ENCODE measurements at places on chromosomes 11 and 22. TPM values are rescaled to one million over a fixed set of nuclear protein-coding genes. Genes with fewer than 3 reads are reported as not detected.

DNA sequence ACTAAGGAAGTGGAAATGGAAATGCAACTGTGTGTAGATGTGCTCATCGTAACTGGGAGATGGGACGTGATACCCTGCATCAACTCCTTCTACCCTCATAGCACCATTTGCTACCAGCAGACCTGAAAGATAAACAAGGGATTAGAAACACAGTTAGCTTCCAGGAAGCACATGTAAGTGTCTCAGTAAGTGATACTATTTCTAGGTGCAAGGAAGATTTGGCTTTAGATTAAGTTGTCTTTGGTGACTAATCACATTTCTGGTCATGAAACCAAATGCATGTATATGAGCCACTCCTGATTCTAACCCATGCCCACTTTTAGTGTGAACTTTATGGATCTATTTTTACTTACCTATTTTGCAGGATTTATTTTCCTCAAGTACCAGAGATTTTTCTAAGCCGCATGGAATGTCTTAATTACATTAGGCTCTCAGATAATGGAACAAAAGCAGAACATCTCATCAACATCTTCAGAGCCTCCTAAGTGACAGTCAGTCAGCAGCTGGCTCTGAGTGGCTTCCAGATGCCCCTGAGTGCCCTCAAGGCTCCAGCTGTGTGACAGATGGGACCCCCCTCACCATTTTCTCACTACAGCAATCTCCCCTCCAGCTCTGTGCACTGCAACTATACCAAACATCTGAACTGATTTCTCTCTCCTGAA is 21.2 kb downstream of the SLC5A12 start:
- DNase-seq: no peak

MMP7 gene
- total RNA-seq: not detected

DNA sequence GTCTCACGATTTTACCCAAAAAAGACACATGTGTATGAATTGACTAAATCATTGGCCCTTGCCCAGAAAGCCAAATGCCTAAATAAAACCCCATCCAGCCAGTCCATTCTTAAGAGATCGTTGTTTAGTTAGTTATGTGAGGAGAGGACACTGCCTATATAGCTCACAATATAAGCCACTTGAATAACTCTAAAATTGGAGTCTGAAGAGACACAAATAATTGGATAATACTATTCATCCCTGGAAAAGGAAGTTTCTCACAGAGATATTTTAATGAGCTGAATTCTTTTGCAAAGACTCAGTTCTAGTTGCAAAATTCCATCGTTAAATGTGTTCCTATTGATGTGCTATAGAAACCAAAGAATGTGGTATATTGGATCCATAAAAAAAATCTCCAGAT is 176.7 kb downstream of the SOX6 start:
- DNase-seq: no peak

DNA sequence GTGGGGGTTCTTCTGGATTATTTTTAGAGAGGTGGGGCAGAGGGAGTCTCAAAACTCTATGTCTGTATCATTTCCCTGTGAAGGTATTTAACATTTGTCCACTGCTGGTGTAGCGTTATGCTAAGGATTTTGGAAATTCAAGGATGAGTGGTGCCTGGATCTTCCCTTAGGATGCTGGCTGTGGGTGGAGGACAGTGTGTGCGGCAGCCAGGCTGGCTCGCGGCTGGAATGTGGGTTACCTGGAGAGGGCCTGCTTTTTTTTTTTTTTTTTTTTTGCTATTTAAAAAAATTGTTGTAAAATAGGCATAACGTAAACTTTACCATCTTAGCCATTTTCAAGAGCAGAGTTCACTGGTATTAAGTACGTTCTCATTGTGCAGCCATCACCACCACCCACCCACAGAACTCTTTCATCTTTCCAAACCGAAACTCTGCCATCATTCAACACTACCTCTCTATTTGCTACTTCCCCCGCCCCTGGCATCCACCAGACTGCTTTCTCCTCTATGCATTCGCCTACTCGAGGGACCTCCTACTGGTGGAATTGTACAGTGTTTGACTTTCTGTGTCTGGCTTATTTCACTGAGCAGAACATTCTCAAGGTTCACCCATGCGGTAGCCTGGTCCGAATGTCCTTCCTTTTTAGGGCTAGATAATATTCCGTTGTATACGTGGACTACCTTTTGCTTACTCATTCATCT is 67.1 kb downstream of the PARVB start:
- DNase-seq: peak; percentile 26

DNA sequence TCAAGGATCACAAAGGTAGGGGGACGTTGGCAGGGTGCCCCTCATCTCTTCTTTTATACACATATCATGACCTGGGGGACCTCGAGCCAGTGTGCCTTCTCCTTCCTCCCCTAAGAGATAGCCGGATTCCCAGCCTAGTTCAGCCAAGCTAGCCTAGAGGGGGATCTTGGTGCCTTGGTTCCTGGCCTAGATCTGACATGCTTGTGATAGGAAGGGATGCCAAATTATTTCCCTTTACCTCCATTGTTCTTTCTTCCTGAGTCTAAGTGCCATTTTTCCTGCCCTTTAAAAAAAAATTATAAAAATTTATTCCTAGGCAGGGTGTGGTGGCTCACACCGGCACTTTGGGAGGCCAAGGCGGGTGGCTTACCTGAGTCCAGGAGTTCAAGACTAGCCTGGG is 7.0 kb upstream of the HINFP start:
- no peak for DNase-seq

SDHD gene
- total RNA-seq: 115 TPM

DNA sequence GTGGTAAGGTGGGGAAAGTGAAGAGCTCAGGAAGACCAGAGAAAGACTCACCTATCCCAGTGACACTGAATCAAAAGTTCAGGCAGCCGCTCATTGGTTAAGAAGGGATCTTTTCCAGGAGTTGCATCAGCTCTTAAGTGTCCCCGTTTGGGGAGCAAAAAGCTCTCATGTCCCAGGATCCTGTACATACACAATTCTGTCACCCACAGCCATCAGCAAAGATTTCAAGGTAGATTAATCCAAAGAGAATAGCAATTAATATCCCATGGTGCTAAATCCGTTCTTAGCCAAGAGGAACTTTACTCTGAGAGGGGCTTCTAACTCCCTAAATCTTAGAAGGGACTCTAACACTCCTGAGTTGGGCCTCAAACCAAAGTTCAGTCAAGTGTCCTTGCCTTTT is 19.3 kb downstream of the FOLR3 start:
- DNase-seq: no peak

PRRG4 gene
- total RNA-seq: 0.15 TPM

GRCh38 chr11:69022260-69022659 is 9.2 kb upstream of the MRGPRF start:
- no peak for DNase-seq

DNA sequence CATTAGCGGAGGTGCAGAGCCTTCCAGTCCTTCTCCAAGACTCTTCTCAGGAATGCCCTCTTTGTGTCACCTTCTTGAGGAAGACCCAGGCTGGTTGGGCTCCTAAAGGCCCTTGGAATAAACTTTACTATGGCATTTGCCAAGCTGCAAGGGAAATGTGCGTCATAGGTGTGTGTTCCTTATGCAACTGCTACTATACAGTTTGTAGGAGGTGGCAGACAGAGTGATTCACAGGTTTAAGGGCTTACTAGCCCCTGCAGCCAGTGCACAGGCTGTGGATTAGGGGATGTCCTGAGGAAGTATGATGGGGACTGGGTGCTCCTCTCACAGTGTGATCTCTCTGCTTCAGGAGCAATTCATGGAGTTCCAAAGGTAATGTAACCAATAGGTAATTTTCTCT is 74.6 kb downstream of the TENM4 start:
- no peak for DNase-seq

GRCh38 chr11:2904153-2905052 is 18.8 kb upstream of the CDKN1C start:
- no peak for DNase-seq

DNA sequence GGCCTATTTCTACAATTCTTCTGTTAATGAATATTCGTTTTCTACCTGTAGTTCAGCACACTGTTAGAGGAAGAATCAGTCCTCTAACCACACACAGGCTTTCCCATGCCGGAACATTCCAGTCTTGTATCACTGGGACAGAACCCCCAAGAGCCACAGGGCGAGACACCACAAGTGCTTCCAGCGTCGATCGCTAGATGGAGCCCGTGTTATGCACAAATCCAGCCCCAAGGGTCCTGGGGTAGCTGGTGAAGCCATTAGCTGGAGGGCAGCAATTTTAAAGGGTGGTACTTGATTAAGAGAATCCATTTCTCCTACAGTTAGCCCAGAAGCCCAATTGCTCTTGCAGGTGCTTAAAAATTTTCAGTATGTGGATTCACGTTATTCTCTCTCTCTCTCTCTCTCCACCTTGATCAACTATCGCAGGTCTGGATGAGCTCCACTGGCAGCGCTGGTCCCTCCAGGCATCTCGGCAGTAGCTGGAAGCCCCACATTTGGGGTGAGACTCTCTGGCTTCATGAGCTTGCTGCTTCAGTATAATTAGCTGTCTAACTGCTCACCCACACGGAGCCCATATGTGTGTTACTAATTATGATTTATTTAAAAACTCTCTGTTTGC is 148.2 kb upstream of the SNX19 start:
- peak; percentile 46 for DNase-seq

- DNase-seq: no peak
Observed at GRCh38 chr11:34634694-34635062, 13.8 kb downstream of the EHF start.

GRCh38 chr11:128116885-128117284 is 470.5 kb downstream of the ETS1 start:
- DNase-seq: no peak

DNA sequence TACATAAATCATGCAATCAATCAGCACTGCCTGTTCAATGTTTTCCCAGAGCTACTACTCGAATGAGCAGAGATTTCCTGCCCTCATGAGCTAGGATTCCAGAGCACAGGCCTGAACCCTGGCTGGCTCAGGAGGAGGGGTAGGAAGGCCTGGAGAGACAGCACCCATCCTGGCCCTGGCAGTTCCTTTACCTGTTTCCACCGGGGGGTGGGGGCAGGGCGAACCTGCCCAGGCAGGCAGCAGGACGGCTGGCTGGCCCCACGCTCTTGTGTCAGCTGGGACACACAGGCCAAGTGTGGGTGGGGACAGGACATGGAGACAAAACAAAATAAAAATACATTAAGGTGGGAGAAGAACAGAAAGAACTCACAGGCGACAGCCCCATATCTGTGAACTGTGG is 109.8 kb upstream of the BID start:
- DNase-seq: no peak

DNA sequence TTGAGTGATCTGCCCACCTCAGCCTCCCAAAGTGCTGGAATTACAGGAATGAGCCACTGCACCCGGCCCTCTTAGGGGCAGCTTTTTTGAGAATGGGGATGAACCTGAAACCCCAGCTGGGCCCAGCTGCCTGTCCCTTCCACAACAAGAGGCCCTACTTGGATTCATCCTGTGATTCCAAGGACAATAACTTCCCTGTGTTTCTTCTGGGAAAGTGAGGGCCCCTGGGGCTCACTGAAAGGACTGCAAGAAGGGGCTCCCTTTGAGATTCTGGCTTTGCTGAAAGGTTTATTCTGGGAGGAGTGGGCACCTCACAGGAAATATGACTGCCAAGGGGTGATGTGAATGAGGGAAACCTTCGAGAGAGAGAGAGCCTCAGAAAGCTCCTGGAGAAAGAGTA is 12.3 kb upstream of the GNAZ start:
- DNase-seq: no peak

DNA sequence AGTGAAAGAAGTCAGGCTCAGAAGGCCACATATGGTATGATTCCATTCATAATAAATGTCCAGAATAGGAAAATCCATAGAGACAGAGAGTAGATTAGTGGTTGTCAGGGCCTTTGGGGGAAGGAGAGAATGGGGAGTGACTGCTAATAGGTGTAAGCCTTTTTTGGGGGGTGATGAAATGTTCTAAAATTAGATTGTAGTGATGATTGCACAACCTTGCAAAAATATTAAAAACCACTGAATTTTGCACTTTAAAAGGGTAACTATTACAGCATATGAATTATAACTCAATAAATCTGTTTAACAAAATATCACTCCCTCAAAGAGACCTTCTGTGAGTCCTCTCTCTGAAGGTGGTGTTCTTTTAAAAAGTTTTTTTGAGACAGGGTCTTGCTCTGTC is 72.3 kb upstream of the GRK3 start:
- DNase-seq: no peak

DNA sequence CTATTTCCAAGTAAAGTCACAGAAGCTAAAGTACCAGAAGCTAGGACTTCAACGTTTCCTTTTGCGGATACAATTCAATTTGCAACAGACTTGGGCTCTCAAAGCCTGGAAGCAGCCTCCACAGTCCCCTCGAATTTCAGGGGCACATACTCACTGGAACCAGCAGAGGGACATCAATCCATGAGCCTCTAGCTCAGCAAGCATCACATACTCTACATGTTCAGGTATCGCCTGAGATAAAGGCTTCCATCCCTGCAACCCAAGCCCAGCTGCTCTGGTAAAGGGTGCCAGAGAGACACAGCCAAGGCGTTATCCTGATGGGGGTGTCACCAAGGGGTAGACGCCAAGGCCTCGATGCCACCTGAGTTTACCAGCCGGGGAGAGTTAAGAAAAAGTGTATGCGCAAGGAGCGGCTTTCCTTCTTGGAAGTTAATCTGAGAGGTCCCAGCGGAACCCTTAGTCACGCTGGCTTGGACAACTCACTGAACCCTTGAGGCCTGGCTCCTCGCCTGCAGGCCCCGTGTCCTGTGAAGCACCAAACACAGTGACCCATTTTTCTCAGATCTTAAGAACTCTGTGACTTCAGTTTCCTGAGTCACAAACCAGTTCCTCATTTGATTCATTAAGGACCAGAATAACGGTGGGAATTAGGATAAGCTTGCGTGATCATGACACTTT is 13.0 kb downstream of the LTO1 start:
- no peak for DNase-seq

- DNase-seq: peak; percentile 58
Observed at GRCh38 chr11:76626921-76627401, 43.6 kb downstream of the LRRC32 start.

DNA sequence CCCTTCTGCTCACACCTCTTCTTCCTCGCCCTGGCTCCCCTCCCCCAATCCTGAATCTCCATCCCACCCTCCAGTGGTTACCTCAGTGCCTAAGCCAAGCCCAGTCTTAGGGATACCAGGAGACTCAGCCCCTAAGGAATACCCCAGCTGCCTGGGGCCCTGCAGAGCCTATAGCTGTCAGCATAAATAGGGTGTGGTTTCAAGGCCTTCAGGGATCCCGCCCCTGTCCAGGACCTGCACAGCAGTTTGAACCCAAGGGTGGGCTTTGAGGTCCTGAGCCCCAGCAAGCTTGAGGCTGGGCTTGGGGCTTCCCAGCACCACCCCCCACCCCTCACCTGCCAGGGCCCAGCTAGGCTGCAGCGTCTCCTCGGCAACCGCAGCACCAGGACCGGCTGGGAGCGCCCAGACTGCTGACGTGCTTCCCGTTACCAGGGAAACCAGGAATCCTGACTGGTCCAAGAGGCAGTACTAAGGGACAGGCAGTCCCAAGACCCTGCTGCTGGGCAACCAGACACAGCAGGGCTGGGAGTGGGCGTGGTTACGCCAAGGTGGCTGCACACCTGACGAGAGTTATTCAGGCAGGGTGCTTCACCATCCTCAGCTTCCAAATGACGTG is 13.7 kb downstream of the APBB1 start:
- DNase-seq: no peak

DNA sequence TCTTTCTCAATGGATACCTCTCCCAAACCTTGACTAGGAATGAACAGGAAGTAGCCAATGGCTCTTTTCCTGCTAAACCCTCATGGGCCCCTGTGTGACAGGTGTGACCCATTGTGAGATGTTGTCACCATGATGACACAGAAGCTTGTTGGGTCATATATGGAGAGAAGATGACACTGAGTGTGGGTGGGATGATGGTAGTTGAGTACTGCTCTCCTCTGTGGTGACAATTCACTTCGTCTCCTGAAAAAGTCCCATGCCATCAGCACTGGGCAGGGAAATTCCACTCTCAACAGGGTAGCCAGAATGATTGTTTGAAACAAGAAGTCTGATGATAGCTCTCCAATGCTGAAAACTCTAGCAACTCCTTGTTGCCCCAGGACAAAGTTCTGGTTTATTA is 94.0 kb upstream of the SEZ6L start:
- no peak for DNase-seq
